ENCODE measurements at places on chromosomes 16 and 17.

GRCh38 chr16:27242868-27243590 lies 25.5 kb downstream of the NSMCE1 start:
- no peak for DNase-seq

DNA sequence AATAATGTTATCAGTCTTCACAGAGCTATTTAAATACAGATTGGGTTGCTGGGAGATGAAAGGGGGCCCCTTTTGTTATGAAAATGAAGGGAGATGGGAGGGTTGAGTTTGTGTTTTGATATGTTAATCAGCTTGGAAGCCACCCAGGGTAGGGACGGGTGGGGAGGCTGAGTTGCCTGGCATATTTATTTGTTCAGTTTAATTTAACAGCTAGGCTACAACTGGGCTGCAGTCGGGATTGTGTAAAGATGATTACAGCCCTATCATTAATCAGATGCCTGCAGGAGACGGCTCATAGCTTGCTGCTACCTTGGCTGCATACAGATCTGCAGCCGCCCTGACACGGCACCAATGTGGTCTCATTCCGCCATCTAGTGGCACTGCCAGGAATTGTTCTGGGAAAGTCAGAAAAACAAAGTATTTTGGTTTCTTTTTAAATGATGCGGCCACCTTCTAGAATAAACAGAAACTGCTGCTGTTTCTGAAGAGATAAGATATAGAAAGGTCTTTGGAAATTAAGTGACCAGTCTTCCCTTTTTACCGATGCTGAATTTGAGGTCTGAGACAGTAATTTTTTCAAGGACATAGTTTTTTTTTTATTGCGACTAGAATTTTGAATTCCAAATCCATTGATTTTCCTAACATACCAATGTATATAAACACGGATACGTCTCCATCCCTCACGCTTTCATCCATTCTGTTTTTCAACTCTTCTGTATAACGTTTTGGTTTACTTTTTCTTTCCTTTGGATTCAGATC lies 458.0 kb upstream of the ASIC2 start:
- peak; percentile 74 for DNase-seq

GRCh38 chr16:57694725-57695679 lies at the start of gene DRC7:
Gene DRC7, plus strand, starts transcription at chr16:57694806. Its CDS starts 3,144 bp downstream, at chr16:57697950.
- peak; percentile 90 for DNase-seq

- no peak for DNase-seq
Measured at GRCh38 chr17:79587421-79587820, 23.4 kb downstream of the RBFOX3 start.

DNA sequence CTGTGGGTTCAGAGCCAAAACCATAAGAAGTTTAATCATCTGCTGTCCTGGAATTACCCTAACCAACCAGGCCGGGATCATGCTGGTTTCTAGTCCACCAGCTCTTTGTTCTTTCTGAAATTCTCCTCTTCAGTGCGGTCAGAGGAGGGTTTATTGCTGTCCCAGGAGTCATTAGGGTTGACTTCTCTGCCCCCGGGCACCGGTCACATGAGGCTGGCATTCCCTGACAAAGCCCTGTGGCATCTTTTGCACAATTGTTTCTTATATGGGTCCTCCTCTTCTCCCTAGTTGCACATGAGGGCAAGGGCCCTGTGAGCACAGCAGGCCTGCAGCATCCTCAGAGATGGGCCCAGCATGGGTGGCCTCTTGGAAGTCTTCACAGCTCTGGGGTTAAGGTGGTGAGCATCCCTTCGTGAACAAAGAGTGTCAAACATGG lies 243.9 kb downstream of the IRF8 start:
- no peak for DNase-seq

GRCh38 chr17:36999471-36999870 lies 50.7 kb downstream of the AATF start:
- no peak for DNase-seq

GRCh38 chr16:3980253-3981111 lies 100.0 kb upstream of the CREBBP start:
- peak; percentile 59 for DNase-seq

- peak; percentile 87 for DNase-seq
Measured at GRCh38 chr17:77054936-77055335, 85.8 kb upstream of the SEC14L1 start.

DNA sequence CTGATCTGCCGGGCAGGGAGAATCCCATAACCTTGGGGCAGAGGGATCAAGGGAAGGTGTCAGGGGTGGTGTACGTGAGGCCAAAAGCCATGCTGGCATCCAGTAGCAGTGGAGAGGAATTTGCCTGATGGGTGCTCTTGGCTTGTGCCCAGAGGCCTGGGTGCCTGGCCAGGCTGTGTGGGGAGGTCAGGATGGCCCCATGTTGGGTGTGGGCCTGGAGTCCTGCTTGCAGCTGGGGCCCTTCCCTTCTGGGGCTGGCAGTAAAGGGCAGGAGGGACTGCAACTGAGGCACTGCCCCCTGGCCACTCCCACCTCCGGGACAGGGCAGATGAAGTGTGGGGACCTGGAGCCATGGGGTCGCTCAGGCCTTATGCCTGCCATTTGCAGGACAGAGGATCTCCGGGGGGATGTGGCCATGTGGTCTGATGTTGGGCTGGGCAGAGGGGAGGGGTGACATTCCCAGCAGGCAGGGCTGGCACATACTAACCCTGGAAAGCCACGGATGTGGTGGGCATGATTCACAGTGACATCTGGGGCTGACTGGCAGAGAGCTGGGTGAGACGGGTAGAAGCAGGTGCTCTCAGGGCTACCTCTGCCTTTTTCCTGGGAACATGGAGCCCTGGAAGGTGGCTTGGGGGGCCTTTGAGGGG lies 3.5 kb downstream of the FMNL1 start:
- no peak for DNase-seq

DNA sequence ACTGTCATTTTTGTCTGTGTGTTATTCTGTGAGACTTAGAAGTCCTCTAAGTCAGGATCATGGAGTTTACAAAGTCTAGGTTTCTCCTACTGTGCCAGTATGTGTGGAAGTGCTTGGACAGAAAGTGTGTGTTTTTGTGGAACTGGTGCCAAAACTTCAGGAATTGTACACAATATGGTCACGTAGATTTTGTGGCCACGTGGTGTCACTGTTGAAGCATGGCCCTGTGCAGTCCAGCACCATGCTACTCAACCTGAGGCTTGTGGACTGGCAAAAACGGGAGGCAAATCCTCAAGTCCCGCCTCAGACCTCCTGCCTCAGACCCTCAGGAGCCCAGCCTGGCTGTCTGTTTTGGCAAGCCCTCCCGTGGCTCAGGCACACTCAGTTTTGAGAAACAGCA lies 16.7 kb upstream of the ALKBH5 start:
- no peak for DNase-seq

- no peak for DNase-seq
Measured at GRCh38 chr16:85989863-85990643, 91.1 kb downstream of the IRF8 start.

GRCh38 chr17:50425682-50426471 lies at the start of gene ACSF2:
Gene ACSF2, plus strand, starts transcription at chr17:50426218. Its CDS starts 44 bp downstream, at chr17:50426262.
- DNase-seq: peak; percentile 94

GRCh38 chr17:79070266-79070880 lies 4.3 kb upstream of the ENGASE start:
- DNase-seq: no peak

- no peak for DNase-seq
Measured at GRCh38 chr16:12754824-12755543, 48.7 kb downstream of the CPPED1 start.

- no peak for DNase-seq
Measured at GRCh38 chr16:59848296-59848695, 1114.2 kb upstream of the GOT2 start.

GRCh38 chr17:50272246-50272645 lies 2.0 kb upstream of the TMEM92 start:
- DNase-seq: peak; percentile 36

- no peak for DNase-seq
Measured at GRCh38 chr17:48001197-48001596, 30.3 kb downstream of the CDK5RAP3 start.

DNA sequence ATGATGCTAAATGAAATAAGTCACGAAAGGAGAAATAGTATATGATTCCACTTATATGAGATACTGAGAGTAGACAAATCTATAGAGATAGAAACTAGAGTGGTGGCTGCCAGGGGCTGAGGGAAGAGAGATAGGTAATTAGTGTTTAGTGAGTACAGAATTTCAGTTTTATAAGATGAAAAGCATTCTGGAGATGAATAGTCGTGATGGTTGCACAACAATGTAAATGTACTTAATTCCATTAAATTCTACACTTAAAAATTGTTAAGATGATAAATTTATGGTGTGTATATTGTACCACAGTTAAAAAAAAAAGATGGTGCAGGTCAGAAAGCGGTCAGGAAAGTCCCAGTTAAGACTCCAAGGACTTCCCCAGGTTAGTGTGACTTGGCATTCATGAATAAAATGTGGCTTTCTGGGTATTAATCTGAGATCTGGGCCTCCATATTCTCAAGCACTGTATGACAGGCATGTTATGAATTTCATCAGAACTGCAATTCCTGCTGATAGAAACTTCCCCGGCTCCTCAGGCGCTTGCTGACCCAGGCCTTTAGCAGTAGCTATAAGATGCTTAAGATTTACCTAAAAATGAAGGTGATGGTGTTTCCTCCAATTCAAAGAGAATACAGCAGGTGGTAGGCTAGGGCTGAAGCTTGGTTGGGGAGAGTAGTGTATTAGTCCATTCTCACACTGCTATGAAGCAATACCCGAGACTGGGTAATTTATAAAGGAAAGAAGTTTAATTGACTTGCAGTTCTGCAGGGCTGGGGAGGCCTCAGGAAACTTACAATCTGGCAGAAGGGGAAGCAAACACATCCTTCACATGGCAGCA lies 115.3 kb upstream of the SOX9 start:
- no peak for DNase-seq
